CD4-positive, alpha-beta T cell treated with Interleukin-4 for 1 hour (primary cell): ENCODE measurements at places on chromosomes 16 and 17.

DNA sequence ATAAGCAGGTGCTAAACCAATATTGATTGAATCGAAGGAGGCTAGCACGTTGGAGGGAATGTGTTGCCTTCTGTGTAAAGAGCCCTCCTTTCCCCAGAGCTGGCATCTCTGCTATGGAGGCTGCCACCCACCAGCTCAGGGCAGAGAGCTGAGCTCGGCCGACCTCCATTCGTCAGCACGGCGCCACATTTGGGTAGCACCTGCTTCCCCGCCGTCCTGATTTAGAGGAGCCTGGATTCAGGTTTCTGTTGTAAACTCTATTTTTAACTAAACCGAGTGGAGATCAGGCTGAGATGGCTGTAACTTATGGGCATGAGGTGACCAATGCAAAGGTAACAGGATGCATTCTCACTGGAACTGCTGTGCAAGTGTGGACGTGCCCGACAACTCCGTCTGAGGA, 172.5 kb downstream of the CCDC182 start:
- DNase-seq: no peak

GRCh38 chr16:26058326-26058725, 366.6 kb downstream of the HS3ST4 start:
- no peak for DNase-seq

- no peak for DNase-seq
Measured at GRCh38 chr17:7261379-7262191, 693 bp downstream of the CLDN7 start.

DNA sequence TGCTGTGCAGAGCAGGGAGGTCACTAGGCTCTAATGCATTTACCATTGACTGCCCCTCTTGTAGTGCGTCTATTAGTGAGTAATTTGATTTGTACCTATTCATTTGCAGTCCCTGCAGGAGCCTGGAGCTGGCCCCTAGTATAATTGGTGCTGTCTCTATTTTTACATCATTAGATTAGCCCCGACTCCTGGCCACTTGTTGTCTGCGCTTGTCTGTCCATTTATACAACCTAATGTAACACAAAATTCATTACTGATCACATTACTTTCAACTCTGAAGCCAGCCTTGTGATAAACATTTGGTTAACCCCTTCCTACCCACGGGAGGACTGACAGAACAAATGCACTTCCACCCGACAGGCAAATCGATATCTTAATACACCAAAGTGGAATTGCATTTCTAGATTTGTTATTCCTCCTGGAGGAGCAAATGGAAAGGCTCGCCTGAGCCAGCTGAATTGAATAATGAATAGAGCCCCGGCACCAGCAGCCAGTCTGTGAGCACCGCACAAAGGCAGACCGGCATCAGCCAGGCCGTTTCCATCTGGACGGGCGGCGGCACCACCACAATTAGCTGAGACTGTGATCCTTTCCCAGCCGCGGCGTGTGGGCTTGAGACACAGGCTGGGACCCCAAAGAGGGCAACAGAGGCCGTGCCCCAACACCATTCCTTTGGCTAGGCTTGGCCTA, 18.7 kb upstream of the TBX2 start:
- DNase-seq: no peak

DNA sequence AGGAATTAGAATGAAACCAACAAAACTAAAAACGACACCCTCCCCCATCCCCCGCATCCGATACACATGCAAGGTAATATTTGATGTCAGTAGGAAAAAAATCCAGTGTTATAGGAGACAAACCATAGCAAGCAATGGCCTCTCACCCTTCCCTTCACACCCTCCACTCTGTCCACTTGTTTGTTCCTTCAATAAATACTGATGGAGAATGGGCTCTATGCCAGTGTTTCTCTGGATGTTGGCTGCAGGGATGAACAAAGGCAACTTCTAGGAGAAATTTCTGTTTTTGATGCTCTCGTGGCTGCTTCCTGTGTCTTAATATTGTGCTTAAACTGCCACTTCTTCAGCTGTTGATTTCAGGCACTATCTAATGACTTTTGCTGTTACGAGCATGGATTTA, 98.8 kb downstream of the WWOX start:
- no peak for DNase-seq

DNA sequence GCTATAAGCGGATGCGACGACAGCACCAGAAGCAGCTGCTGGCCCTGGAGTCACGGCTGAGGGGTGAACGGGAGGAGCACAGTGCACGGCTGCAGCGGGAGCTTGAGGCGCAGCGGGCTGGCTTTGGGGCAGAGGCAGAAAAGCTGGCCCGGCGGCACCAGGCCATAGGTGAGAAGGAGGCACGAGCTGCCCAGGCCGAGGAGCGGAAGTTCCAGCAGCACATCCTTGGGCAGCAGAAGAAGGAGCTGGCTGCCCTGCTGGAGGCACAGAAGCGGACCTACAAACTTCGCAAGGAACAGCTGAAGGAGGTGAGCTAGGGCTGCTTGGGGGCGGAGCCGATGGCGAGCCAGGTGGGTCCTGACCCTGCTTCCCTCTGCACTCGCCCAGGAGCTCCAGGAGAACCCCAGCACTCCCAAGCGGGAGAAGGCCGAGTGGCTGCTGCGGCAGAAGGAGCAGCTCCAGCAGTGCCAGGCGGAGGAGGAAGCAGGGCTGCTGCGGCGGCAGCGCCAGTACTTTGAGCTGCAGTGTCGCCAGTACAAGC, 10.1 kb downstream of the HIRIP3 start:
- DNase-seq: no peak

GRCh38 chr16:75477680-75478473, 13.4 kb upstream of the TMEM170A start:
- DNase-seq: no peak

- no peak for DNase-seq
Measured at GRCh38 chr17:10276436-10276835, 78.0 kb upstream of the GAS7 start.

- no peak for DNase-seq
Measured at GRCh38 chr16:852451-853185, 52.1 kb upstream of the GNG13 start.

- no peak for DNase-seq
Measured at GRCh38 chr16:88499836-88500251, 46.8 kb downstream of the ZFPM1 start.

GRCh38 chr16:30010844-30011713, at the start of gene DOC2A:
TSS of gene DOC2A (minus strand) at chr16:30011027. CDS start at chr16:30010222, 805 bp downstream.
- DNase-seq: peak; percentile 30

DNA sequence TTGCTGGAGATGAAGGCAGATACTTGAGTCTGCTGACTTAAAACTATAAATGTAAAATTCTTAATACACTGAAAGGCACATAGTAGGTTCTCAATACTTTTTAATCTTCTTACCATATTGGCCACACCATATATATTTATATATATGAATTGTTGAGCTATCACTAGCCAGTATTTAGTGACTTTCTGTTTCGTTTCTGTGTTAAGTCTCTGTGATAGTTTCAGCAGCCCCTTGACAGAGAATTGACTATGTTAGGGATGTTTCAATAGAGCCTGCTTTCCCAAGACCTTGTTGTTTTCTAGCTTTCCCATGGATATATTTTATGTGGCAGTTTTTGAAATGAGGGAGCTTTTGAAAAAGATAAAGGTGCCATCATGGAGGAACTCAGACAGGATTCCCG, 206.5 kb upstream of the GOT2 start:
- no peak for DNase-seq

GRCh38 chr17:42573095-42573494, 4.4 kb downstream of the PSMC3IP start:
- DNase-seq: no peak

GRCh38 chr17:34851961-34852540, 109.2 kb downstream of the CCT6B start:
- no peak for DNase-seq

DNA sequence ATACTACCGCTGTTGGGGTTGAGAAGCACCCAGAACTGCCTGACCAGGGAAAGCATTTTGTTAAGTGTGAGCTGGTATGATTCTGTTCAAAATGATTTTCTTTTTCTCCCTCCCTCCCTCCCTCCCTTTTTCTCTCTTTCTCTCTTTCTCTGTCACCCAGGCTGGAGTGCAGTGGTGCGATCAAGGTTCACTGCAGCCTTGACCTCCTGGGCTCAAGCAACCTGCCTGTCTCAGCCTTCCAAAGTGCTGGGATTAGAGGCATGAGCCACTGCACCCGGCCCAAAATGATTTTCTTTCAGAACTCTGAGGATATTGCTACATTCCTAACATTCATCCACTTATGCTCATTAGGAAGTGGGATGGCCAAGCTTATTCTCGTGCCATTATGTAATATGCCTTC, 41.3 kb downstream of the SLC47A1 start:
- no peak for DNase-seq

GRCh38 chr17:14434506-14434905, 133.6 kb downstream of the HS3ST3B1 start:
- no peak for DNase-seq

GRCh38 chr17:35890774-35891155, 10.6 kb upstream of the CCL5 start:
- peak; percentile 66 for DNase-seq

DNA sequence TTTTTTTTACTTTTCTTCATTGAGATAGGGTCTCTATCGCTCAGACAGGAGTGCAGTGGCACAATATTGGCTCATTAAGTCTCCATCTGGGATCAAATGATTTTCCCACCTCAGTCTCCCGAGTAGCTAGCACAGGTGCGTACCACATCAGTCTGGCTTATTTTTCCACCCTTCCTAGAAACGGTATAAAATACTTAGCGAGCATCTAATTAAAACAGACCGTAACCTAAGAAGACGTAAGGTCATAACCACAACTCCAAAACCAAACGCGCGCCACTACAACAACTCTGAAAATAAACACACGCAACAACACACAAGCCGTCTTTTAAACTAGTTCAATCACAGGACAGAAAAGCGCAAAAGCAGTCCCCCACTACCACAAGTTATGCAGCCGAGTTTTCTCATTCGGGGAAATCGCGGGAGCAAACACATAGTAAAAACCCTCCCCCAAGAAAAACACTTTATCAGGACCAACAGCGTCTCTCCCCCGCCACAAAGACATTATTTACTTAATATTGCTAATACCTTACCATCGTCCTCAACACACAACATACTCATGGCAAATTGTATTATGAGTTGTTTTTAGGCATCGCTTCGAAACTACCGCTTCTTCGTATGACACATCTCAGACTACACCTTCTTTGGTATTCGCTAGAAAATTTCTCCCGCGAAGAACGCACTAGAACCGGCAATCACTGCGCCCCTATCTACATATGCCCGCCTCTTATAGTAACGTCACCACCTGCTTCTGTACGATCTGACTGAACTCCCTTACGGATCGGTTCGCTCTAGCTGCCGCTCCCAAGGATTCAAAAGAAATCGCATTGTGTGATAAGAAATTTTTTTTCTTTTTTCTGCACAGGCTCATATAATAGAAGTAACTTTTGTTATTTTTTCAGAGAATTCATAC, 32.8 kb downstream of the TEX14 start:
- DNase-seq: peak; percentile 90

DNA sequence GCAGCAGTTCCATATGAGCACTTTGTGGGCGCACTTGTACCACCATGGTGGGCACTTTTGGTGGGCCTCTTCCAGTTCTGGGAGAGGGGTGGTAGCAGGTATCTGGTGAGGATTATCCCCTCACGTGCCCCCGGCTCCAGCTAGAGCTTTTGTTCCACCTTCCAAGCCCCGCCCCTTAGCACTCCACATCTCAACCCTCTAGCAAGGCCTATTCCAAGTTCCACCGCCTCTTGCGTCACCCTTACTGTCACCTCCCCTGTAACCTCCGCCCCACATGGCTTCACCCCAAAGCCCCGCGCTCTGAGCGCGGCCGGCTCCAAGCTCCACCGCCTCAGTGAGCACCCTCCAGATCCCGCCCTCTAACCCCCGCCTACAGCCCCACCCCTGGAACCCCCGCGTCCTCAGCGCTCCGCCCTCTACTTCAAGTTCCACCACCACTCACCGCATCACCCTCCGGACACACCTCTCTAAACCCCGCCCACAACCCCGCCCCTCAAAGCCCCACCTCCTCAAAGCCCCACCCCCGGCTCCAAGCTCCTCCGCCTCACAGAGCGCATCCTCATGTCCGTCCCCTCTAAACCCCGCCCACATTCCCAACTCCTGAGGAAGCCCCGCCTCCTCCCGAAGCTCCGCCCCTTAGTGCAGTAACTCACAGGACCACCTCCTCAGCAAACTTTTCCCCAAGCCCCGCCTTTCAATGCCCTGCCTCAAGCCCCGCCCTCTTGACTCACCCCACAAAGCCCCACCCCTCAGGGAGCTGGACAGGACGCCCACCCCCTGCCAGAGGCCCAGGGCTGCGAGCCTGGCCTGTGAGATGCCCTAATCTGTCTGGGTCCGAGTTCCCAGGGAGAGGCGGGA, 11.1 kb downstream of the SCN4A start:
- DNase-seq: peak; percentile 72

- DNase-seq: no peak
Measured at GRCh38 chr16:52546291-52547003, 496 bp downstream of the TOX3 start.

GRCh38 chr17:70542876-70543275, 373.5 kb downstream of the KCNJ2 start:
- no peak for DNase-seq

GRCh38 chr17:71398800-71399219, 722.0 kb upstream of the SOX9 start:
- no peak for DNase-seq

- DNase-seq: no peak
Measured at GRCh38 chr16:89100601-89101302, 7.1 kb downstream of the ACSF3 start.

DNA sequence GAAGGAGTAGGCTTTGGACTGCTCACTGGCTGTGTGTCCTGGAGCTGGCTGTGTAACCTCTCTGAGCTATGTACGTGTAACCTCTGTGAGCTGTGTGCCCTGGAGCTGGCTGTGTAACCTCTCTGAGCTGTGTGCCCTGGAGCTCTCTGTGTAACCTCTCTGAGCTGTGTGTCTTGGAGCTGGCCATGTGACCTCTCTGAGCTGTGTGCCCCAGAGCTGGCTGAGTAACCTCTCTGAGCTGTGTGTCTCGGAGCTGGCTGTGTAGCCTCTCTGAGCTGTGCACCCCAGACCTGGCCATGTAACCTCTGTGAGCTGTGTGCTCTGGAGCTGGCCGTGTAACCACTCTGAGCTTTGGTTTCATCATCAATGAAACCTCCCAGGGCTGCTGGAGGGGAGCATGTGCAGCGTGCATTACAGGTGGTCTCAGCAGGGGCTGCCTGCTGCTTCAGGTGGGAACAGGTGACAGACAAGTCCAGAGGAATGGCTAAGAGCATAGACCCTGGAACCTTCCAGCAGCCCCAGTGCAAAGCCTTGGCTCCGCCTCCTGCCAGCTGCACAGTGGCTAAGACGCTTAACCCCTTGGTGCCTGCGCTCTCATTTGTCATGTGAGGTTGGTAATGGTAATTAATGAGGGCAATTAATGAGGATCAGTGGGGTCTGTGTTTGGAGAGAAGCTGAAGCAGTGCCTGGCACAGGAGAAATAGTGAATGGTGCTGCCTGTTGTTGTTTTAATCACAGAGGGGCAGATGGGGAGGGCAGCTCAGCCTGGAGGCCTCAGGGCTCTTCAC, 86.7 kb downstream of the KATNIP start:
- DNase-seq: no peak
